ENCODE measurements at places on chromosomes 2 and 18.

GRCh38 chr18:55830544-55830943, 242.6 kb upstream of the TCF4 start:
- DNase-seq: no peak

DNA sequence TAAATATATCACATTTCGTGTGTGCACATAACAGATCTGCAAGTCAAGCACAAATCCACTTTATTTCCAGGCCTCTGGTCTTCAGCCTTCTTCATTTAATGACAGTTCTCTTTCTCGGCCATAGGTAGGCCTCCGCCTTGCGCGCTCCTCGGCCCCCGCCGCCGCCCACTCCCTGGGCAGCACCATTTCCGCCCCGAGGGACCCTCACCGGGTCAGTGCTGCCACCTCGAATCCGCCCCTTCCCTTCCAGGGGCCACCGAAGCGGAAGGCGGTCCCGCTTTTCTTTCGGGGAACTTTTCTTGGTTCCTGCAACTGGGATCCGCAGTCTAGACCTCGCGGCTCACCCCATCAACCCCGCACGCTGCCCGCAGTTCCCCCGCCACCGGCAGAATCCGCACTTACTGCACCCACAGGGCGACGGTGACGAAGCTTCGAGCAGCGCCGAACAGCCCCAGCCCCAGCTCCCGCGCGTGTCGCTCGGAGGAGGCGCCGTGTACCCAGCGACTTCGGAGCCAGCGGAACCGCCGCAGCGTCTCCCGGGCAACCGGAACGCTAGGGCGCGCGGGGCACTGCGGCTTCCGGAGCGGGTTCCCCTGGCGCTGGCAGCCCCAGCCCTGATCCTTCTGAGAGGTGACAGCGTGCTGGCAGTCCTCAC, at the start of gene CDKL4:
TSS of gene CDKL4 (minus strand) at position 502 of the 655 bp plus-strand sequence.
- DNase-seq: no peak

DNA sequence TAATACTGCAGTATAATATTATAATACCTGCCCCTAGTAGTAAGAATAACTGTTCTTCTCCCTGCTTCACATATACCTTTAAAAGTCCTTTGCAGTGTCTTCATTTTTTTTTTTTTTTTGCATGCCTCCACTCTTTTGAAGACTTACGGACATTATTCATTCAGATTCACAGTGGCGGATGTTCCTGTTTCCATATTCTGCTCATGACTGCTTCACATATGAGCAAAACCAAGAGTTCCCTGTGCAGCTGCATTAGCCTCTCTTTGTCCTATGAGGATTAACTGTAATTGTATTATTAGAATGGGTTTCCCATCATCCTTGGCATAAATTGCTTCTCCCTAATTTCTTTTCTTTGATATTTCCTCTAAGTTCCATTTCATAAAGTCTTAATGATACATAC, 12.8 kb downstream of the IL18RAP start:
- DNase-seq: no peak

GRCh38 chr2:27847333-27847732, 42.9 kb downstream of the RBKS start:
- DNase-seq: no peak

GRCh38 chr2:26521054-26521912, 43.4 kb upstream of the OTOF start:
- DNase-seq: no peak

DNA sequence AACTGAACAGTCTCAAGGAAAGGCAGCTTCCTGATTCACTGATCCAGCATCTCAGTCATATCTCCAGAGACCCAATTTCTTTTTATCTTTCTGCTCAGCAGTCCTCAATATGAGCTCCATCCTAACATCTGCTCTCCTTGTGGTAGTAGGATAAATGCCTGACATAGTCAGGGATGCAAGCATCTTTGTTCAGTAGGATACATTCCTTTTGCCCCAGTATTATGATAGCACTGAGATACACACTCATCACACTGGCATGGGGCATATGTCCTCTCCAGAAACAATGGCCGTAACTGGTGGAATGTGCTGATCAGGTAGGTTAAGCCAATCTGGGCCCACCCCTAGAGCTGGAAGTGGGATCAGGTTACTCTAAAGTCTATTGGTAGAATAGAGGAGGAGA, 207.2 kb downstream of the ETAA1 start:
- no peak for DNase-seq

DNA sequence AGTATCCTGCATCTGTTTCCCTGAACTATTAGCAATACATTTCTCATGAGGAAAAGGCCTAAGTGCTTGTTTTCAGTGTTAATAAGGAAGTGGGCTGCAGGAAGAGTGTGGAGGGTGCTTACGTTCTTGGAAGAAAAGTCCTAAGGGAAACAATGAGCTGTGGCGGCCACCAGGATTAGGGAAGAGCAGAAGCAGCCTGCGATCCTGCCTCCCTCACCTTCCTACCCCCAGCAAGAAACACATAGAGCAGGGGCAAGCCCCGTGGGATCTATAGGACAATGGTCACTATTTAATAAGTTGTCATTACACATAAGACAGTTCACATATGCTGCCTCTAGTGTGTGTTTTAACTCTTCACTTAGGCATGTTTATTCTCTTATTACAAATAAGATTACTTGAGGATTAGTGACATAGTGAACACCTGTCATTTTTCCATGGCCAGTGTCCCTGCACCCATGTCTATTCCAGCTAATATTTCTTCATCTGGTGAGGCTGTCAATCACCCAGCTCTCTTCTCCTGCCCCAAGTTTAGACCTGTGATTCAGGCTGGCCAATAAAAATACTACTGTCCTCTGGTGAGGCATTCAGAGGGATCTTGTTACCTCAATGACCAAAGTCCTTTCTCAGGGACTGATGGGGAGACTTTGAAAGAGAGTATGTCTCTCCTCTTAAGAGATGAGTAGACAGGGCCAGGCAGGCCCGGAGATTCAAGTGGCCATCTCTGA, 510.9 kb upstream of the CELF4 start:
- DNase-seq: no peak

DNA sequence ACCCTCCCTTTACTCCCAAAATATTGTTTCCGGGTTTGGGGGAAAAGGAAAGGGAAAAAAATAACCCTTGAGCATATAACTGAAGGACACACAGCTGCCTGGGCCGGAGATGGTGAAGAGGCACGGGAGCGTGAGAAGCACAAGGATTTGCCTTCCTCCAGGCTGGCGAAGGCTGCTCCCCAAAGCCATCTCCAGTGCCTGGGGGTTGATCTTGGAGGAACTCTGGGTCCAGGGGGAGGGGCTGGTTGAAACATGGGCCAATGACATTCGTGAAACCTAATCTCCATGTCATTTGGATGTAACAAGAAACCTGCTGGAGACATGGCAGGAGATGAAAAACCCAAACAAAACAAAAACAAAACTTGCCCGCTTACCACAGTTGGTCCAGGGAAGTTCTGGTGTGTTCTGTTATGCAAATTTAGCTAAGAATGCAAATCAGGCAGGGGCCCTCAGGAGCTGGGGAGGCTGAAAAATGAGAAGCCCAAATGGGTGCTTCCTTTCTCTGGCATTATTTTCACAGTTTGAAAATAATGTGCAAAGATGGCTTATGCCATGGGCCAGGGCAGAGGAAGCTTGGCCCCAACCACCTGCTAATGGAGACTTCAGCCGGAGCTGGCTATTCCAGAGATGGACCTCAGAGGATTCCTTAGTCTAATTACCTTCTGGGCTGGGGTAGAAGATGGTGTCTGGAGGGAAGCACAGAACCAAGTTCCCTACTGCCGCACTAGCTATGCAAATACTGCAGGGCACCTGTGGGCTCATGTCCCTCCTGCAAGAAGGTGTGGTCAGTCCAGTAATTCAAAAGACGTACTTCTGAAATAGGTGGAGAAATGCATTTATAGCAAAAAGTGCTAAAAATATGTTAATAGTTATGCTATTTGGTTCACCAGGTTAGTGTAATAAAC, 180.9 kb downstream of the BCL2 start:
- DNase-seq: no peak

DNA sequence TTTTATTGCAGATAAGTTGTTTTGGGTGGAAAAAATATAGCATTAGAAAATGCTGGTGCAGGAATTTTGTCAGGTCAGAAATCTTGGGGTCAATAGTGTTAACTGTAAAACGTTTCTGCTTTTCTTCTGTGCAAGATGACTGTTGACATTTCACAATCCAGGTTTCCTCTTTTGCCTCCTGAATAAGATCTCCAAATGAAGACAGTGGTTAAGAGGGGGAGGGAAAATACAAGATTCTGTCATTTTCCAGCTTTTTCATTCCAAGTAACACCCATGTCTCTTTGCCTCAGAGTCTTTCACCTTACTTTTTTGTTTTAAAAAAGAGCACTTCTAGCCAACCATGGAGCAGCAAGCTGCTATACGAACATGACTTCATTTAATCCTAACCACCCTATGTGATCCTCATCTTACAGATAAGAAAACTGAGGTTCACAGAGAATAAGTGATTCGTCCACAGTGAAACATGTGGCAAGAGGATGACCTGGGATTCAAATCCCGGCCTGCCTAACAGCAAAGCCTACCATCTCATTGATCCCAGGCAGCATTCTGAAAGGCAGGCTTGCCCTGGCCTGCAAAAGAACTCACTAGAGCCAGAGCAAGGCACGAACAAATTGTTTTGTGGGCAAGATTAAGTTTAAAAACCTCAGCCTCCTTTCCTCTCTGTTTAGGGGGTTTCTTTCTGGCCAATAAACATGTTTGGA, 3.0 kb downstream of the PLEK start:
- no peak for DNase-seq

- DNase-seq: no peak
Measured at GRCh38 chr2:41294331-41294730, 753.5 kb upstream of the PKDCC start.

DNA sequence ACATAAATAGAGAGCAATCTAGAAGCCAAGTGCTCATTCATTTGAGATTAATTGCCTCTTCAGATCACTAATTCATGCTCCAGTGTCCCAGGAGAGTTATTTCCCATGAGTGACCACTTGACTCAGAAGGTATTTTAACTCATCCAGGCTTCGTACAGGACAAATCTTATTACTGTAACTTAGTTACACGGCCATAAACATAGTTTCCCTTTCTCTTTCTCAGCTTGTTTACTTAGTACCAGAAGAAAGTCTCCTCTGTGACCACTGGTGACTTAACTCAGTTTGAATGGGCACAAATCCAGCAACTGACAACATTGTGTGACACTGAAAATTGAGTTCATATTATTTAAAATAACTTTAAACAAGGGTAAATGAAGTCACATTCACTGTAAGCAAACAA, 25.3 kb downstream of the MMADHC start:
- DNase-seq: no peak

DNA sequence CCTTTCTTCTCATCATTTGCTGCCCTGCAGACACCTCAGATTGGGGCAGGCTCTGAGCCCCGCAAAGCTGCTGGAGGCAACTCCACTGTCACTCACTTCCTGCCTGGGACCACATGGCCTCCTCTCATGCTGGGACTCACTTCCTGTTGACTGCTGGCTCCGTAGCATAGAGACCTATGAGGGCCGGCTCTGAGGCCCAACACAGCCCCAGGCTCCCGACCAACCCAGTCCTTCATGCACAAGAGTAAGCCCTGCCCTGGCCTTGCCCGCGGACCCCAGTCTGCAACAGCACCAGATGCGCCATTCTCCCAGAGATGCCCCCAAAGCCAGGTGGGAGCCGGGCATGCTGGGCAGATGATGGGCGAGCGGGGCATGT, 55.7 kb downstream of the DNMT3A start:
- DNase-seq: no peak

- DNase-seq: no peak
Measured at GRCh38 chr18:48249854-48250253, 159.3 kb downstream of the ZBTB7C start.

DNA sequence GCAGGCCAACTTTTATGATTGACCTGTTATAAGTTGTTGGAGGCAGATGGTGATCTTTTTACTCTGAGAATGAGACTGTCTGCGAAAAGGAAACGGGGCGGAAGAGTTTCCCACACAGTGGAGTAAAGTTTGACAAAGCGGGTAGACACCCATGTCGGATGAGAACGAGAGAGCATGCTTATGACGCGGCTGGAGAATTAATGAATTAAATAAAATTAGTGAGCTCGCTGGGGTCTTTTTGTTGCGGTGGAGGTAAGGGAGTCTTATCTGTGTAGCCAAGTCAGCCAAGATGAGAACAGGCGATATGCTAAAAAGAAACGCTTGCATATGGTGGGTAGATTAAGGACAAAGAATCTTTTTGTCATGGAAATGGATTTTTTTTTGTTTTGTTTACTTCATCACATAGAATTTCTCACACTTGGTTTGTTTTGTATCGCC, 1.8 kb downstream of the SALL3 start:
- DNase-seq: no peak

DNA sequence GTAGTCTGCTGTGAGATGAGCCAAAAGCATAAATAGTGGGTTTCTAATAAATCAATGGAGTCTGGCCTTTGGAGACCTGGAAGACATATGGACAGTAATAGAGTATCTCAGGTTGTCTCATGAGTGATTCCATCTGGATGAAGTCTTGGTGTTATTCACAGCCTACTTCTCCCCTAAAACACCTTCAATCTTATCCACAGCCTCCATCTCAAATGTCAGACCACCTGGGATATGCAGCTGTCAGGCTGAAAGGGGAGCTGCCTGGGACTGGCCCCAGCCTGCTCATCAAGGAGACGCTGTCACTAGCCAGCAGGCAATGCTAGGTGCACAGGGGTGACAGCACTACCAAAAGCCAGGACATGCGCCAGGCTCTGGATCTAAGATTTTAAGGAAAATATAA, 684.0 kb upstream of the ZEB2 start:
- no peak for DNase-seq

DNA sequence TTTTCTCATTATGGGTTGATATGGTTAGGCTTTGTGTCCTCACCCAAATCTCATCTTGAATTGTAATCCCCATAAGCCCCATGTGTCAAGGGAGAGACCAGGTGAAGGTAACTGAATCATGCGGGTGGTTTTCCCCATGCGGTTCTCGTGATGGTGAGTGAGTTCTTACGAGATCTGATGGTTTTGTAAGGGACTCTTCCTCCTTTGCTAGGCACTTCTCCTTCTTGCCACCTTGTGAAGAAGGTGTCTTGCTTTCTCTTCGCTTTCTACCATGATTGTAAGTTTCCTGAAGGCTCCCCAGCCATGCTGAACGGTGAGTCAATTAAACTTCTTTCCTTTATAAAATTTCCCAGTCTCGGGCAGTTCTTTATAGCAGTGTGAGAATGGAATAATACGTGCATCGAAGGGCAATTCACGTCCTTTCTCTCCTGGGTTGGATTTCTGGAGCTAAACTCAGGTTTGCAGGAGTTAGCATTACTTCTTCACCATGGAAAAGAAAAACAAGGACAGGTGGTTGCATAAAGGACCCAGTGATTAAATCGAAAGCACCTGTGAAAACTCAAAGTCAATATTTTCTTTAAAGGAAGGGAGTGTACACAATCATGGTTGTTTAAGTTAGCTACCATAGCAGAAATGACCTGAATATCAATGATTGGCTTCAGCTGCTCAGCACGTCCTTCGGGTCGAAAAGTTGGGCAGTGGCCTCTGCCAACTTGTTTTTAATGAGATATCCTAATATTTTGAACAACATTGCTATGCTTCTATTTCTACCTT, 54.1 kb downstream of the CDC42EP3 start:
- DNase-seq: no peak

- no peak for DNase-seq
Measured at GRCh38 chr2:8115456-8115855, 566.4 kb upstream of the ID2 start.

- DNase-seq: no peak
Measured at GRCh38 chr2:171956135-171956825, 34.0 kb downstream of the HAT1 start.

All from right hindlimb (tissue), 1 donor.